ENCODE measurements at places on chromosomes 1 and 21. TPM values are rescaled to one million over a fixed set of nuclear protein-coding genes. Genes with fewer than 3 reads are reported as not detected.

DNA sequence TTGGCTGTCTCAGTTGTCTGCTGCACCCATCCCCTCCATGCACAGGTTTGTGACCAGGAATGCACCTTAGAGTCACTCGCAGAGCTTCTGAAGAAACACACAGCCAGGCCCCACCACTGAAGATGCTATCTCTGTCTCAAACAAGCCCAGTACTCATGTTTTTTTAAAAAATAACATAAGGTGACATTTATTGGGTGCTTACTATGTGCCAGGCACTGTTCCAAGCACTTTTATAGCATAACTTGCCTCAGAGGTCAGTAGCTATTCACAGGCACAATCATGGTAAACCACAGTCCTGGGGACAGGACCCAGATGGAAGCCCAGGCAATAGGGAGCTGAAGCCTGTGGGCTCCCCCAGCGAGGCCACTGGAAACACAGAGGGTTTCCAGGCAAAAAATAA lies 8.8 kb upstream of the ATP13A2 start:
- DNase-seq, result no peak

The PROX1 gene
- total RNA-seq, result 12.4 TPM

DNA sequence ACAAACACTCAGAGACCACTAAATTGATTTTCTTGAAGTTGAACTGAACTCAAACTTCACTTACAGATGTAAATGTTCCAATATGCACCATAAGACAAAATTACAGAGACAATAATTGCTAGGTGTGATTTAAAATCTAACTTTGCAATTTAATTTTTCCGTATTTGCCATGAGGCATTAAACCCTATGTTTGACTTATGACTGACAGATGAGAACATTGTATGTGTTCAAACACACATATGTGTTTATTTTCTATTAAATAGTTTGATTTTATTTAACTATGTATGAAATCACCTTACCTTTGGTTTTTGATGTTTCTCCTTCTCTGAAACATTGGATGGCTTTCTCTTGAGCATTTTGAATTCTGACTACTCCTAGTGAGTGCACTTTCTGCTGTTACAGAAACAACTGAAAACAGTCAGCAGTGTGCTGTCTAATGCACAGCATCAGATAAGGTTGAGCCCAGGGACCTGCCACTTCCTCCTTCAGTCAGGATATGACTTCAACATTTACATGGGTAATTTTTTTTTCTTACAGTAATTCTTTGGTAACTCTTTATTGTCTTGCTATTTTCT lies at the start of gene SAMSN1:
TSS of gene SAMSN1 (minus strand) at position 410 of the 575 bp plus-strand sequence. CDS start at position 356, 54 bp downstream.
- DNase-seq, result no peak

DNA sequence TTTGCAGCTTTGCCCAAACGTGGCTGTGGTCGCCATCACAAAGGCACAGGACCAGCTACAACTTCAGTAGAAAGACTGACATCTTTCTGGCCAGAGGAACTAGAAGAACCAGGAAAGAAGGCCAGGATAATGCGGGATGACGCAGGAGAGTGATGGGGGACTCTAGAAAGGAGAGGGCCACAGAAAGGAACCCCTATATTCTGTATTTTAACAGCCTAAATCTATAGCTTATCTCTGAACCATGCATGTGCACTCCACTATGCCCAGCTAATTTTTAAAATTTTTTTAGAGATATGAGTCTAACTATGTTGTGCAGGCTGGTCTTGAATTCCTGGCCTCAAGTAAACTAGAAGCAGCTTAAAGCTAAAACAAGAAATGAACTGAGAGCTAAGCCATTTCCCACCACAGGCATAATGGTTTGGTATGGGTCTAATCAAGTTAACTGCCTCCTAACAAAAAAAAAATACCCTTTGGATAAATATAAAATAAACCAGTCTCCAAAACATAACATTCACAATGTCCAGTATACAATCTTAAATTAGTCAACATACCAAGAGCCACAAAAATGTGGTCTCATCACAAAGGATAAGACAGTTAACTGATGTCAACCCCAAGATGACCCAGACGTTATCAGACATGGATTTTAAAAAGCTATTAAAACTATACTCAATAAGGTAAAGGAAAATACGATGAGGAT lies 18.0 kb downstream of the LTN1 start:
- no peak for DNase-seq

The GSTM5 gene
- 10.6 TPM for total RNA-seq

- no peak for DNase-seq
Observed at GRCh38 chr1:203934651-203935050, 73.3 kb downstream of the SNRPE start.

- no peak for DNase-seq
Observed at GRCh38 chr1:151972542-151973248, 21.0 kb downstream of the S100A10 start.

- DNase-seq, result no peak
Observed at GRCh38 chr1:67566803-67567377, 118.1 kb upstream of the GADD45A start.

The HUNK gene
- 19.3 TPM for total RNA-seq

DNA sequence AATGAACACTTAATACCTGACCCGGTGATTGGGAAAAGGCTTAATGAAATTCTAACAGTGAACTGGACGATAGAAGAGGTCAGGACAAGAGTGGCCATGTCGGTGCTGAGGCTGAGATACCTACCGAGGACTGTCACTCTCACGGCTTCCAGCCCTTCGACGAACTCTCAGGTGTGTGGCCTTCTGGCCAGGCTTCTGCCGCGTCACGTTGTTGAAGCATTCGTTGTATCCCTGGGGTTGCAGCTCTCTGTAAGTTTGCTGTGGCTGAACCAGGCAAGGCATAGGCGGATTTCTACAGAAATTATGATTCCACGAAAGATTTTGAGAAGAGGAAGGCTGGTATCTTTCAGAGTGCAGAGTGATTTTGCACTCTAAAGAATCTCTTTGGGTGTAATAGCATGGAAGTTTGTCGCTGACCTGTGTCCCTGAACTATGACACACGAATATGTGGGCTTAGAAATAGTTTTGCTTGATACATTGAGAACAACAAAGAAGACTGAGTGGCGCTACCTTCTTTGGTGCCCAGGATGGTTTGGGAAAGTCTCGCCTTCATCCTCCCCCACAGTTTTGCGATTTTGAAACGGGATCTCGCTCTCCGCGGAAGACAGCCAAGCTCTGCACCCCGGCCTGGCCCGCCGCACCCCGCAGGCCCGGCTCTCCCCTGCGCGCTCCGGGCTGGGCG lies 403 bp upstream of the EPHX4 start:
- no peak for DNase-seq

DNA sequence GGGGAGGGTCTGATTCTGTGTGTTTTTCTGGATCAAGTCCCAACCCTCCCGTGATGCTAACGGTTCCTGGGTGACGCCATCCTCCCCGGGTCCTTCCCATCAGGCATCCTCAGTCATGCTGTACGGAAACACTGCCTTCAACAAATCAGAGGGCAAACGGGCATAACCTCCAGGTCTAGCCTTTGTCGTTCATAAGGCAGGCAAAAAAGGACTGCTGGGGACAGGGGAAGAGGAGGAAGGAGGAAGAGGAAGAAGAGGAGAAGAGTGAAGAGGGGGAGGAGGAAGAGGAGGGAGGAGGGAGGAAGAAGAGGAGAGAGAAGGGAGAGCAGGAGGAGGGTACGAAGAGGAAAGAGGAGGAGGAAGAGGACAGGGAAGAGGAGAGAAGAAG lies 84.4 kb downstream of the ITPKB start:
- no peak for DNase-seq

GRCh38 chr1:59596432-59596831 lies 218.3 kb upstream of the HOOK1 start:
- no peak for DNase-seq

The ANKRD34A gene
- total RNA-seq, result 1.1 TPM

GRCh38 chr1:185917646-185918045 lies 183.5 kb downstream of the HMCN1 start:
- no peak for DNase-seq

DNA sequence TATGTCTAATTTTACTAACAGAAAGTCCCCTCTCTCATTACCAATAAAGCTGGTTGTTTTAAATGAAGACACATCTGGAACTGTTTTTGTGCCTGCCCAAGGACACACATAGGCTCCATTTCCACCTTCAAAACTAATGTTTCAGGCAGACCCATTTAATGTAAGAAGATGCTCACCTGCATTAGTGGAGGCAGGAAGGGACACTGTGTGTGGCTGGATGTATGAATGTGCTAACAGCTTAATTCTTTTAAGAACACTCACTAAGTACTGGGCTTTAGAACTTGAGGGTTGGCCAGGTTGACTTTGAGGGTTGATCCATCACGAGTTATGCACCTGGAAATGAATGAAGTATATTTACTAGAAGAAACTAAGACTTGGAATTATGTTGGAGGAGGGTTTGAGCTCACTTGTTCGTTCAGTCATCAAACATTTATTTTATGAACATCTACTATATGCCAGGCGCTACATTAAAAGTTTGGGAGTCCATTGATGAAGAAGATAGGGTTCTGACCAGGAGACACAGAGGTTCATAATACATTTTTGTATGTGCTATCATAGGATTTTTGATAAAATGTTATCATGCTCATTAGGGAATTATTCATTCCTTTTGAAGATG lies 5.4 kb downstream of the JUN start:
- no peak for DNase-seq

- DNase-seq, result no peak
Observed at GRCh38 chr1:204219971-204220616, 6.3 kb upstream of the GOLT1A start.

GRCh38 chr1:162236618-162237017 lies 140.0 kb downstream of the SPATA46 start:
- no peak for DNase-seq

The FALEC gene
- 2.2 TPM for total RNA-seq
